Activated naive CD4-positive, alpha-beta T cell treated with anti-CD3 and anti-CD28 coated beads, Interleukin-2, amount 50 U/mL, for 72 hours (primary cell): ENCODE measurements at places on chromosomes 7 and 10. TPM values are rescaled to one million over a fixed set of nuclear protein-coding genes. Genes with fewer than 3 reads are reported as not detected.

The LOXL4 gene
- not detected for total RNA-seq

The GCK gene
- 1.2 TPM for total RNA-seq

The PUS7 gene
- 8.0 TPM for total RNA-seq

The CALML3 gene
- total RNA-seq, result not detected

The GIMAP8 gene
- total RNA-seq, result 17.7 TPM

The CXCL12 gene
- total RNA-seq, result 0.88 TPM

The GDF10 gene
- total RNA-seq, result 0.23 TPM

The TDRD1 gene
- total RNA-seq, result 0.31 TPM

The TSPAN12 gene
- not detected for total RNA-seq

The AGAP5 gene
- total RNA-seq, result 5.5 TPM

DNA sequence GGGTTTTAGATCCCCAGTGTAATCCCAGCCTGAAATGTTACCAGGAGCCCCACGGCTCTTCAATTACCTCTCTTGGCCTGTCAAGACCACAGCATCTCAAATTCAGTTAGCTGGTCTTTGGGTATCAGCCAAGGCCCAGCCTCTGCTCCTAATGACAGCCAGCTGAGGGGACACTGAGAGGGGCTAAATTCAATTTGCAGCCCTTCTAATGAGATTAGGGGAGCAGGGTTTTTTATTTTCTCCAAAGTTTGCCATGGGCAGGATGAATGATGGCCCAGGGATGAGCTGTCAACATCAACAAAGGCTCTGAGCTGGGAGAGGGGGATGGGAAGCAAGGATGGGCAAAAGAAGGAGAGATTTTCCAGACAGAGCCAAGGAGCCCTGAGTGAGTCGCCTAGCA lies 116.8 kb upstream of the TBX20 start:
- DNase-seq, result no peak

GRCh38 chr7:150895809-150896208 lies 43.5 kb downstream of the AOC1 start:
- no peak for DNase-seq

GRCh38 chr10:87675396-87676376 lies 16.0 kb downstream of the PAPSS2 start:
- DNase-seq, result no peak

DNA sequence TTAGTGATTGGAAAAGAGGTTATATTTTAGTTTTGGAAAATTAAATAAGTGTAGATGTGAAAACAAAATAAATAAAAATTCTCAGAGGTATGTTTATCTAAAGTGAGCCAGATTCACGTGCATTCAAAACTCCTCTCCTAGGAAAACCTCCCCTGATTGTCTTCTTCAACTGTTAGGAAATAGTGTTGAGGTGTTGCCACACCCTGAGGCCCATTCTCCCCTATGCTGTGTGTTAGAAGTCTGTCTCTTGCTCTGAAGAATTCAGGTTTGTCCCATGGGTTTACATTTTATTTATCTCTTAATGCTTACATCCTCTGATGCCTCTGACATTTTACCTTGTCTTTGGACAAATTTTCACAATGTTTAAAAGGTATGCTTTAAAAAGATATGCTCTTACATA lies 40.3 kb downstream of the PTPRE start:
- DNase-seq, result no peak

- no peak for DNase-seq
Measured at GRCh38 chr7:30912021-30912730, 523 bp downstream of the AQP1 start.

GRCh38 chr7:23696916-23697441 lies 13.0 kb upstream of the STK31 start:
- peak; percentile 60 for DNase-seq

- no peak for DNase-seq
Measured at GRCh38 chr7:90768301-90768700, 172.2 kb downstream of the CDK14 start.

DNA sequence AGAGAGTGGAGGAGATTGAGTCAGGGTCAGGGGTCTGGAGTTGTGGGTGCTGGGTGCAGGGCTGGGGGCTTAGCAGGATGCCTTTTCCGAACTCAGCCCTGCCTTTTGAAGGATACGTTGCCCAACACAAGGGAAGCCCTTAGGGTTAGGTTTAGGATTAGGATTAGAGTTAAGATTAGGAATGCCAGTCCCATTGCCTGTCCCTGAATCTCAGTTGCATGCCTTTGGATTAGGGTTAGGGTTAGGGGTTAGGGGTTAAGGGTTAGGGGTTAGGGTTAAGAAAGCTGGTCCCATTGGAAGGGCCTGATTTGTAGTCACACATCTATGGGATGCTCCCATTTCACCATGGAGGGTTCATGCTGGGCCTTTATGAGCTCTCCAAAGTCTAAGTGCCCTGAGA lies 20.8 kb upstream of the ZNF488 start:
- no peak for DNase-seq

- no peak for DNase-seq
Measured at GRCh38 chr7:73712773-73713172, 6.7 kb downstream of the STX1A start.

- DNase-seq, result no peak
Measured at GRCh38 chr7:77866786-77867536, 68.4 kb downstream of the PHTF2 start.

DNA sequence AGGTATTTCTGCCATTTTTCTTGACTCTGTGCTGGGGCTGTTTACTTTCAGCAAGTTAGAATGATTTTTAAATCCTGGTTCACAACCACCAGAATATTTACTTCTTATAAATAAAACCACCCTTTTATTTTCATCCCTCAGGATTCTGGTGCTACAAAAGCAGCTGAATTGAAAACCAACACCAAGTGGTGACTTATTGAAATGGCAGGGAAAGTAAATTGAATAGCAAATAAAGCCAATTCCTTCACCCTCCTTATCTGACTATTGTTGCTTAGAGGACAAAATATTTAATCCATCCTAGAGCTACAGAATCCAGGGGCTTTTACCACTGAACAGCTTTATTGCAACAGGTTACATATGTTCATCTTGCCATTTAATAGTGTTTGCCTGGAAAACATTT lies 828.6 kb upstream of the GHITM start:
- no peak for DNase-seq

- DNase-seq, result no peak
Measured at GRCh38 chr7:151410405-151411390, 860 bp upstream of the WDR86 start.

- DNase-seq, result no peak
Measured at GRCh38 chr10:119166118-119166500, 595 bp upstream of the SFXN4 start.

DNA sequence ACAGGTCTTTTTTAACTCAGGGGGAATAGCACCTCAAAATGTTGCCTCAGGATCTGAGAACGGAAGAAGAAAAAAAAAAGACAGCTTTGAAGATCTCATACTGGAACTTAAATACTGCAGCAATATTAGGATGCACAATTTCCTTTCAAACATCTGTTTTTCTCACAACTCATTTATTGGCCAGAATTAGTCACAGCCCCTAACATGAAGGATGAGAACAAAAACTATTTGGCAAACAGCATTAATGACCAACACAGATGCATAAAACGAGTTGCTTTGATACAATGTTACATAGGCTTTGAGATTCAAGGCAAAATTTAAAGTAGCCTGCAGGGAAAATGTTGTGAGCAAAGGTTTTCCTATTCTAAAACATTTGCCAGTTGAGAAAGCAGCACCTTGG lies 36.5 kb downstream of the JMJD1C start:
- no peak for DNase-seq

DNA sequence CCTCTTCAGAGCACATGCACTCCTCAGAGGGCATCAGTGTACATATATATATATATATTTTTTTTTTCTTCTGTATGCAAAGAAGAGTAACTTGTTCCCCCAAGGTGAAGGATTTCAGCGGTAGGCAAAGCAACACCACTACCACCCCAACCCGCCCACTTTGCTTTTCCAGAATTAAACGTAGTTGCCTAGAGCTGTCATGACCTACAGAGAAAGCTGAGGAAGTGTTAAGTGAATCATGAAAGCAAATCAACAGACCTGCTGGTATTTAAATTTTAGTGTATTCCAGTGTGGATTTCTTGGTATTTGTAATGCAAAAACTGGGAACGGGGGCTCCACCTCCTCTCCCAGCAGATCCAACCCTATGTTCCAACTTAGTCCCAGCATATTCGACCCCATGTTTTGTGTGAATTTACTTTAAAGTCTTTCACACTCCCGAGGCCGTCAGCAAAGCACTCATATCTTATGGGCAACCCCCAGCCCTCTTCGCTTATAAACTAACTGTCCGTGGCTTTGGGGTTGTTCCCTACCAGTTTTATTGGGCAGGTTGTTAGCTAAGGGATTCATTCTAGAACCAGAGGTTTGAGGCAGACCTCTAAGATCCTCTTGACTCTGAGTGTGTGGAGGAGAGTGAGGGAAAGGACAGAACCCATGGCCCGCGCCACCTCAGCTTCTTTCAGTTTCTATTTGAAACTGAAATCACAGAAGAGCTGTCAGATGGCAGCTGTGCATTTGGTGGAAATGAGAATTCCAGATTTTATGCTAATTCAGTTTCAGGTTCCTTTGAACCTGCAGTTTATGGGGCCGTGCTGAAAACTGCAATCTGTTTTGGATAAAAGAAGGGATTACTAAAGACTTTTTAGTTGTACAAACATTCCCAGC lies 450.2 kb upstream of the GALNT17 start:
- no peak for DNase-seq

DNA sequence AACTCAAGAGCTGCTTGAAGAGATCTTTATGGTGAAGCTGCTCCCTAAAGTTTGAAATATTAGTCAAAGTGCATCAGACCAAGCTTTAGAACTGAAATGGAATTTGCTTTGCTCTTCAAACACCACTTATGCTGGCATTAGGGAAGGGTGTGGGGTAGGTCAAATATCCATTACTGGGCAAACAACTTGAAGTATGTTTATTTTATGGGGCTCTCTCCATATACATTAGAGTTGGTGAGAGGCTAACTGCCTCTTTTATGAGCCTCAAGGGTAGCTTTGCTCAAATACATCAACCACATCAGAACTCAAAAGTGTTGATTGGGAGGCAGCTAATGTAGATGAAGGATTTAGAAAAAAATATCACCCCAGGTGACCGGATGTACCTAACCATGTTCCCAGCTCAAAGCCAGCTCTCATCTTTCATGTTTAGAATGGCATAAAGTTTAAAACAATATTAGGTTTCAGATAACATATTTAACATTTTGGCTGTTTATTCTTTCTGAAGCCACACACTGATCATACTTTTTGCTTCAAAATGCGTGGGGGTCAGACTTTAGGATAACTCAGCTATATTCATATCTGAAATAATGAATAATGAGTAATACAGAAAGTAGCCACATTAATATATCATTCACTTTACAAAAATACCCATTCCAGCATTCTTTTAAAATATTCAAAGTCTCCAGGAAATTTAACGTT lies 318.6 kb downstream of the PTEN start:
- DNase-seq, result no peak

GRCh38 chr10:127577376-127578258 lies 28.5 kb downstream of the NPS start:
- DNase-seq, result no peak

DNA sequence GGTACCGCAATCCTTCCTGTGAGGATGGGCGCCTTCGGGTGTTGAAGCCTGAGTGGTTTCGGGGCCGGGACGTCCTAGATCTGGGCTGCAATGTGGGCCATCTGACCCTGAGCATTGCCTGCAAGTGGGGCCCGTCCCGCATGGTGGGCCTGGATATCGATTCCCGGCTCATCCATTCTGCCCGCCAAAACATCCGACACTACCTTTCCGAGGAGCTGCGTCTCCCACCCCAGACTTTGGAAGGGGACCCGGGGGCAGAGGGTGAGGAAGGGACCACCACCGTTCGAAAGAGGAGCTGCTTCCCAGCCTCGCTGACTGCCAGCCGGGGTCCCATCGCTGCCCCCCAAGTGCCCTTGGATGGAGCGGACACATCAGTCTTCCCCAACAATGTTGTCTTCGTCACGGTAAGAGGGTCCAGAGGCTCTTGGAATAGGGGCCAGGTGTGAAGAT lies 1.7 kb downstream of the MEPCE start:
- no peak for DNase-seq

DNA sequence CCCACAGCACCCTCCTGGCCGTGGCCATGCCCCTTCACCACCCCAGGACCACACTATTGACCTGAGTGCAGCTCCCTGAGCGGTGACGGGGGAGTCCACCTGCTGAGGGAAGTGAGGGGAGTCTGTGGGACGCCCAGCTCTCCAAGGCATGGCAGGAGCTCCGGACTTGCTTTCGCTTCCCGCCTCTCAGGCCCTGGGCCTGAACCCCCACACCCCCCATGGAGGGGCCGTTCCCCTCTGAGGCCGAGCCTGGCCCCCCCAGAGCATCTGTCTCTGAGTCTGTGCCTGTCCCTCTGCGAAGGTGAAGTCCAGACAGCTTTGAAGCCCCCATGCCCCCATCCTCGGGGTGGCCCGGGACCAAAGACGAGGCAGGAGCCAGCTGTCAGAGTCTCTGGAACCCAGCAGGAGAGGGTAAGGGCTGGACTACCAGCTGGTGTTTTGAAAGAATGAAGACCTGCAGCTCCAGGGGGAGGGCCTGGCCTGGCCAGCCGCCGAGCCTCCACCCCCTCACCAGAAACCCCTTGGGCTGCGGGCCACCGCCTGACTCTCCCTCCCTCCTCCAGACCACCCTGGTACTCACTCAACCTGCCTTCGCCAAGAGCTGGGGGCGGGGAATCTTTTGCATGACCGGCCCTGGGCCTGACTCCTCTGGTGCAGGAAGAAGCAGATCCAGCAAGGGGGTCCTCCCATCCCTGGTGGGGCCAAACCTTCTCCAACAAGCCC lies 114.0 kb downstream of the PDGFA start:
- DNase-seq, result no peak

DNA sequence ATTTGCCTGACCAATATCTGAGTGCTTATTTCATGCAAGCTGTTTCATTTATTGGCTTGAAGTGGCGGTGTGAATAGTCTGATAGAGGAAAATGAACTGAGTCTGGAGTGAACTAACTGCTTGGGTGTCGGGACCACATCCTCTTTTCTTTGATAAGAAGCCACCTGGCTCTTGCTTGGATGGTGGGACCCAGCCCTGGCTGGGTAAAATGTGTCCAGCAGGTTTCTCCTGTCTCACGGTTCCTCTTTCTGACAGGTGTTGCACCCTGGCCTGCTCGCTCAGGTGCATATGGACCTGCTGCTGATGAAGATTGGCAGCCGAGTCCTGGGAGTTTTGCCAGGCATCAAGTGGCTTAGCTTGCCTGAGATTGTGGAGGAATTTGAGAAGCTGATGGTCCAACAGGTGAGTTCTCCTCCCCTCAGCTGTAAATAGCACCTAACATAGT lies 1.6 kb downstream of the ADCK2 start:
- no peak for DNase-seq

DNA sequence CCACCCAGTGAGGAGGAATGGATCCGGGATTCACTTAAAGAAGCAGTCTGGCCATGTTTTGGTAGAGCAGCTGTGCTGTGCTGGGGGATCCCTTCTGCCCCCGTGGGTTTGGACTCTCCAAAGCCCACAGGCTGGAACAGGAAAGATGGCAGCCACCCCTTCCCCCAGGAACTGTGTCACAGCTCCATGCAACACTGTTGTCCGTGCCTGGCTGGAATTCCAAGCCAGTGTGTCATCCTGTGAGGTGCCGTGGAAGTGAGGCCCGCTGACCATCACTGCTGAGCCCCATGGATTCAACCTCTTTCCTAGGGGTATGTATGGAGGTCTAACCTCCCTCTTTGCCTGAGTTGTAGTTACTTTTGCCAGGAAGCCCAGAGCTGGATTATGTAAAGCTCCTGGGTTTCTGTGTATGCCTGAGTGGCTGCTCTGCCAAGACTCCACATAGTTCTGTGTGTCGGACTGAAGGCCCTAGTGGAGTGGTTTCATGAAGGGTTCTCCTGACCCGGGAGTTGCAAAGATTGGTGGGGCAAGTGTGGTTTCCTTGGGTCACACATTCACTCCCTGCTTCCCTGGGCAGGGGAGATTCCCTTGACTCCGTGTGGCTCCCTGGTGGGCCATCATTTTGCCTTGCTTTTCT lies 35.1 kb upstream of the PCGF5 start:
- no peak for DNase-seq
